Stimulated activated CD8-positive, alpha-beta memory T cell treated with anti-CD3 and anti-CD28 coated beads, Interleukin-7, amount 100 ng/mL, for 24 hours (primary cell): ENCODE measurements at places on chromosomes 5 and 9.

GRCh38 chr9:29437526-29437925 lies 1864.2 kb upstream of the C9orf72 start:
- DNase-seq, result no peak

DNA sequence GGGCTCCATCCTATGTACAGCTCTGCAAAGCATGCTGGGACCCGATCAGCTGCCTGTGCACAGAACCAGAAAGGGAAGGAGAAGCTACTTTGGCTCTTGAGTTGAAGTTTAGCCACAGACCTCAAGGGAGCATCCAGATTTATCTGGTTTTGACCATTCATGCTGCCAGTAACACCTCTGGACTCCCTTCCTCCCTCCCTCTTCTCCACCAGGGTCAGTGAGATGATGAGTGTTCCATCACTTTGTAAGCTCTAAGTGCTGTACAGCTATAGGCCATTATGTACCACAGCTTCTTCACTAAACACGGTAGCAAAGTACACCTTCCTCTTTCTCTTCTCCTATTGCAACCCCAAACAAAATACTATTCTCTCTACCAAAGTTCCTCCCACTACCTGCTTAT lies 77.9 kb downstream of the GLIS3 start:
- DNase-seq, result no peak

GRCh38 chr5:53392073-53392472 lies 88.4 kb upstream of the FST start:
- no peak for DNase-seq

GRCh38 chr5:78753093-78753531 lies 104.5 kb upstream of the LHFPL2 start:
- no peak for DNase-seq

GRCh38 chr9:125906893-125907292 lies 159.7 kb downstream of the PBX3 start:
- DNase-seq, result no peak

GRCh38 chr9:129702589-129703520 lies 37.4 kb downstream of the PRRX2 start:
- DNase-seq, result no peak

GRCh38 chr5:120016717-120017382 lies 387.5 kb downstream of the FAM170A start:
- DNase-seq, result no peak

DNA sequence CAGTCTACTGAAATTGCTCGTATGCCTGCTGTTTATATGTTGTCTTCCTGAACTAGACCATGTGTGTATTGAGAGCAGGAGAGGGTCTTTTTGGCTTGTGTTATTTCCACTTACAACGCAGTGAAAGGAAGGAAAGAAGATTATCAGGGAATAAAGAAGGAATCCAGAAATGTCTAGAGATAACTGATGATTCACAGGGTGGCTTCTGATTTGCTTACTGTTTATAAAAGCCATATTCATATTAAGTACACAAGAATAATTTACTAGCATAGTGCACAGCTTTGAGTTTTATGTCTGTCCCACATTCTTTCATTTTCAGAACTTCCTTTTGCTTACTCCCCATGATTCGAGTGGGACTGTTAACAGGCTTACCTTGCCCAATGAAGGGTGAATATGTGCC lies 72.1 kb downstream of the PRLR start:
- no peak for DNase-seq

DNA sequence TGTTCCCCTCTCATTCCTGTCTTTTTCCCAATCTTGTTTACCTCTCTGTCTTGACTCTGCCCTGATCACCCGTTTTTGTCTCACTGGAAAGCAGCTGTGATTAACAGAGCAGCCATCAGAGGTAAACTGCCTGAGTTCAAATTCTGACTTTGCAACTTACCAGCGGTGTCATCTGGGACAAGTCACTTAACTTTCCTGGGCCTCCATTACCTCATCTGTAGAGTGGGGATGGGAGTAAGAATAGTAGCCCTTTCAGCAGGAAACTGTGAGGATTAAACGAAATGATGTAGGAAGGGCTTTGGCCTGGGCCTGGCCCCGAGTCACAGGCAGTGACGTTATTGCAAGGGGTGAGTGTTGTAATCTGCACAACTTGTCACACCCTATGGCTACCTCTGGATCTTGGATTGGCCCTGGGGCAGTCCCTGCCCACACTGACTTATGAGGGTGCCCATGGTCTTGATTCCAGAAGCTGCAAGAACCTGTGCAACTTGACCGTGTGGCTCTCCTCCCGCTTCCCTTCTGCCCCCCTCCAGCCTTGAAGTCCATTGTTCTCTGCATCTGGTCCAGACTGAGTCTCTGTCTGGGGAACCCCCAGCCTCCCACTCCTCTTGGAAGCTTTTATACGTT lies 657 bp upstream of the PCDH12 start:
- no peak for DNase-seq
